ENCODE measurements at places on chromosomes 5 and 9.

GRCh38 chr9:131595696-131596429 is 50.5 kb downstream of the PRRT1B start:
- DNase-seq: no peak
- peak overlapping the region; percentile 84 for H3K27ac ChIP-seq
- peaks cover 19% of the 10 kb centered on the region for H3K4me1 ChIP-seq
- peaks cover 38% of the 10 kb centered on the region for H3K36me3 ChIP-seq
- no peaks in the 10 kb centered on the region for H3K27me3 ChIP-seq

DNA sequence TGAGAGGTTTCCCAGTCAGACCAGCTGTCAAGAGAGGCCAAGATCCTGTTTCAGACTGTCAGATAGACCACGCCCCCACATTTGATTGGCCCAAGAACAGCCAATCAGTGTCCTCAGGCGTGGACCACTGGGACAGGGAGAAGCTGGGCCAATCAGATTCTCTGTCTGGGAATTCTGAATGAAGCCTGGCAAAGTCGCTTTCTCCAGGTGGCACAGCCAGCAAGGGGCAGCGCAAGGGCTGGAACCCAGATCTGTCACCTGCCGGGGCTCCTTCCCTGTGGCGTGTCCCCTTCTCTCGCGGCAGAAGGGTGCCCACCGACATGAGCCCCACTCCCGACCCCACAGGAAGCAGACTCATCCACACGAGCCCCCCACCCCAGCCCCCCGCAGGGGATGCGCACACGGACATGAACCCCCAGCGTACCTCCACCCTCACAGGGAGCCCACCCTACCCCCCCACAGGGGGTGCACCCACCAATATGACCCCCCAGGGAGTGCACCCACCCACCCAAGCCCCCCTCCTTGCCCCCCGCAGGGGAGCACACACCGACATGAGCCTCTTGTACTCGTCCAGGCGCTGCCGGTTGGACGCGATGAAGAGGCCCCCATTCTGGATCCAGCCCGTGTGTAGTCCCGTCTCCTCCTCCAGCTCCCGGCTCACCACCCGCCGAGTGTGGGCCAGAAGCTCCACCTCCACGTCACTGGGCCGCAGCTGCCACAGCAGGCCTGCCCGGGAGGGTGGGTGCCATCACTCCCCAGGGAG is 6.1 kb downstream of the SARDH start:
- peaks cover 36% of the 10 kb centered on the region for H3K4me1 ChIP-seq
- no peak overlapping the region for H3K4me3 ChIP-seq
- DNase-seq: no peak
- H3K36me3 ChIP-seq: no peaks in the 10 kb centered on the region
- peaks cover 29% of the 10 kb centered on the region for H3K27me3 ChIP-seq

- H3K36me3 ChIP-seq: peaks cover 15% of the 10 kb centered on the region
- H3K27ac ChIP-seq: peak overlapping the region; percentile 98
- DNase-seq: peak; percentile 4
- H3K4me3 ChIP-seq: peak overlapping the region; percentile 83
- H3K27me3 ChIP-seq: no peaks in the 10 kb centered on the region
- H3K4me1 ChIP-seq: peaks cover 29% of the 10 kb centered on the region
Observed at GRCh38 chr5:159208514-159209437, 577 bp downstream of the RNF145 start.

- H3K27me3 ChIP-seq: peaks cover 6% of the 10 kb centered on the region
- no peak overlapping the region for H3K4me3 ChIP-seq
- H3K4me1 ChIP-seq: no peaks in the 10 kb centered on the region
Observed at GRCh38 chr9:135689011-135689410, 10.3 kb downstream of the SOHLH1 start.

GRCh38 chr5:133846478-133847226 is 121.8 kb downstream of the C5orf15 start:
- H3K4me3 ChIP-seq: peak overlapping the region; percentile 37
- no peaks in the 10 kb centered on the region for H3K27me3 ChIP-seq
- peak overlapping the region; percentile 87 for H3K27ac ChIP-seq
- peaks cover 2% of the 10 kb centered on the region for H3K36me3 ChIP-seq
- H3K4me1 ChIP-seq: peaks cover 57% of the 10 kb centered on the region

DNA sequence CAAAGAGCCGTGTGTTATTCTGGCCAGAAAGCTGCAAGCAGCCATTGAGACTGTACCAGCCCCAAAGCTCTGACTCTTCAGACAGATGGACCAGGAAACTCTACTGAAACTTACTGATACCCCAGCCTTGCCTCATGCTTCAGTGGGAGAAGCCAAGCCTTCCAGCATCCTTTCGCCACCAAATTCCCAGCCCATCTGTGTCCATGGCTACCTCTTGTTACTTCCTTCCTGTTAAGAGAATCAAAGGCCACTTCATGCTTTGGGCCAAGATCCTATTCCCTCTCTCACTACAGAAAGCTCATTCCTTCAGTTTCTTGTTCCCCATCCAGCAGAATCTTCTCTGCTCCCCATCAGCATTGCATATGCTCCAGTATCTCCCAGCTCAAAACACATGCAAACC is 46.9 kb upstream of the FREM1 start:
- no peak for DNase-seq
- no peaks in the 10 kb centered on the region for H3K27me3 ChIP-seq
- H3K4me1 ChIP-seq: no peaks in the 10 kb centered on the region
- H3K27ac ChIP-seq: no peak overlapping the region
- H3K4me3 ChIP-seq: no peak overlapping the region

- peaks cover 22% of the 10 kb centered on the region for H3K4me1 ChIP-seq
- H3K27ac ChIP-seq: no peak overlapping the region
- peak; percentile 11 for DNase-seq
- peaks cover 40% of the 10 kb centered on the region for H3K36me3 ChIP-seq
- H3K4me3 ChIP-seq: no peak overlapping the region
- H3K27me3 ChIP-seq: no peaks in the 10 kb centered on the region
Observed at GRCh38 chr5:7878381-7878873, 9.5 kb downstream of the MTRR start.

DNA sequence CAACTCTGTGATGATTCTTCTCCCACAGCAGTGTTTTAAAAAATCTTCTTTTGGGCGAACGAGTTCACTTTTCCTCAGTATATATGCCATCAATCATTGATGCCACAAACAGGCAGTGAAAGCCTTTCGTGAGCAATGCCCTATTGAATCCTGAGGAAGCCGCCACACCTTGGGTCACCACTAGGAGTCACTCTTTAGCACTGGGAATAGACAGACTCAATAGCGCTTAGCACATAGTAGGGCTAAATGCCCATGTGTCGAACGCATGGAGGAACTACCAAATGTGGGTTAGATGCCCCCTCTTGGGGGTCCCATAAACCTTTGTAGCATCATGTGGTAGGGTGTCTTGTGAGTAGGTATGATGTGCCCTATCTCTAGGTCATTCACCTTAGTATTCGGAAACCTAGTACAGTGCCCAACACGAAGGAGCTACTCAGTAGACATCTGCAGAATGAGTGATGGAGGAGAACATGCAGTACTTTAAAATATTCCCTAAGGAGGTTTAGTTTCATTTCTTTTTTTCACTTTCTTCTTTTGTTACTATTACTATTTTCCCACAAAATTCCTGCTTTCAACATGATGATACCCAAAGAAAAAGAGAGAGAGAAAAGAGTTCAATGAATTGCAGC is 603.7 kb downstream of the BNC2 start:
- H3K36me3 ChIP-seq: no peaks in the 10 kb centered on the region
- H3K27ac ChIP-seq: no peak overlapping the region
- H3K27me3 ChIP-seq: peaks cover 5% of the 10 kb centered on the region
- no peak for DNase-seq
- no peak overlapping the region for H3K4me3 ChIP-seq

DNA sequence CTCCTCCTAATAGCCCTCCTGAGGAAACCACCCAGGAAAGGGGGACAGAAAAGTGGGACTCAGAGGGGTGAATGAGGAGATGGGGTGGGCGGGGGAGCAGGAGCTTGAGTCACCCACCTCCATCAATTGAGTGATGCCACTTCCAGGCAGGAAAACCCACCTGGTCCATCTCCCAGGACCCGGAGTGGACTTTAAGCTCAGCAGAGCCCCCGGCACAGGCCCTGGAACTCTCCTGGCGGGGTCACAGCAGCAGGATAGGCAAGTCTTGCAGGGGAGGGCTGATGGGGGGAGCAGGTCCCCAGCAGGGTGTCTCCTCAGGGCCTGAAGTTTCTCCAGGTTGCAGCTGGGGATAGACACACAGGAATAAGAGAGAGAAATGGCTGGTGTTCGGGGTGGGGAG is 40.8 kb downstream of the LHX2 start:
- no peak overlapping the region for H3K27ac ChIP-seq
- no peaks in the 10 kb centered on the region for H3K4me1 ChIP-seq
- H3K4me3 ChIP-seq: no peak overlapping the region
- DNase-seq: no peak
- H3K27me3 ChIP-seq: peaks cover 75% of the 10 kb centered on the region
- no peaks in the 10 kb centered on the region for H3K36me3 ChIP-seq

GRCh38 chr5:103259705-103260355 is 1.3 kb downstream of the MACIR start:
- peak overlapping the region; percentile 91 for H3K27ac ChIP-seq
- DNase-seq: no peak
- no peaks in the 10 kb centered on the region for H3K36me3 ChIP-seq
- peak overlapping the region; percentile 93 for H3K4me3 ChIP-seq
- H3K27me3 ChIP-seq: peaks cover 15% of the 10 kb centered on the region

GRCh38 chr5:28914297-28914696 is 1875.9 kb upstream of the CDH9 start:
- H3K4me3 ChIP-seq: no peak overlapping the region
- H3K27ac ChIP-seq: no peak overlapping the region
- H3K4me1 ChIP-seq: no peaks in the 10 kb centered on the region
- DNase-seq: no peak

- H3K27me3 ChIP-seq: peaks cover 28% of the 10 kb centered on the region
- no peak overlapping the region for H3K27ac ChIP-seq
- DNase-seq: no peak
- no peak overlapping the region for H3K4me3 ChIP-seq
Observed at GRCh38 chr9:129602598-129603415, 18.1 kb downstream of the C9orf50 start.

DNA sequence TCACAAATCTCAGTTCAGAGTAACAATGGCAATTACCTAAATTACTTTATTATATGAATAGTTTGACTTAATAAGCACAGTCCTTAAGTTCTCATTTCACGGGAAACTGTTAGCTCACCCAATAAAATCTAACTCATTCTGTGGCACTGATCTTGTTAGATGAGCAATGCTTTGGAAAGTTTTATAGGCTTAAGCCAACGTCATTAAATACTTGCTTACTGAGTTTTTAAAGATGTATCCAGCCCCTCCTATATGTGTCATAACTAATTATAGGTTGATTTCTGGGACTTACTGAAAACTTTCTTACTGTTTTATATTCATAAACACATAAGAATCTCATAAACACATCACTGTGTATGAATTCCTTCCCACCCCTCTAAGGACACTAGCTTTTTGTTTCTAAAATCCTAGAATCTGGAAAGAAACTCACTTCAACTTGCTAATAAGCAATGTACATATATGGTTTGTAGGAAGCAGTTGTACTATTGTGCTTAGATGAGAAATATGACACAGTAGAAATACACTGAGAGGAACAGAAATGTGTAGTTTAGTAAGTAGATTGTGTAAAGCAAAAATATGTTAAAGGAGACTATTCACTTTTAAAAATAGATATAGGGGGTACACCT is 14.1 kb upstream of the MARCOL start:
- no peaks in the 10 kb centered on the region for H3K36me3 ChIP-seq
- H3K4me3 ChIP-seq: no peak overlapping the region
- H3K27me3 ChIP-seq: peaks cover 6% of the 10 kb centered on the region
- H3K27ac ChIP-seq: no peak overlapping the region
- no peak for DNase-seq

GRCh38 chr9:125971050-125971449 is 223.9 kb downstream of the PBX3 start:
- H3K4me1 ChIP-seq: peaks cover 21% of the 10 kb centered on the region
- H3K36me3 ChIP-seq: peaks cover 27% of the 10 kb centered on the region
- peaks cover 4% of the 10 kb centered on the region for H3K27me3 ChIP-seq
- no peak for DNase-seq
- no peak overlapping the region for H3K27ac ChIP-seq
- no peak overlapping the region for H3K4me3 ChIP-seq

- H3K27me3 ChIP-seq: peaks cover 16% of the 10 kb centered on the region
- no peaks in the 10 kb centered on the region for H3K4me1 ChIP-seq
- no peak overlapping the region for H3K27ac ChIP-seq
- DNase-seq: no peak
Observed at GRCh38 chr9:136955943-136956335, 3.9 kb downstream of the LCN12 start.

- H3K36me3 ChIP-seq: no peaks in the 10 kb centered on the region
- H3K4me3 ChIP-seq: no peak overlapping the region
- H3K27ac ChIP-seq: no peak overlapping the region
- peaks cover 19% of the 10 kb centered on the region for H3K27me3 ChIP-seq
Observed at GRCh38 chr9:98532147-98532546, 176.6 kb downstream of the GABBR2 start.

GRCh38 chr5:139287890-139288635 is 5.5 kb upstream of the MATR3 start:
- peaks cover 11% of the 10 kb centered on the region for H3K4me1 ChIP-seq
- H3K4me3 ChIP-seq: no peak overlapping the region
- no peak for DNase-seq
- no peaks in the 10 kb centered on the region for H3K27me3 ChIP-seq
- H3K36me3 ChIP-seq: peaks cover 54% of the 10 kb centered on the region

DNA sequence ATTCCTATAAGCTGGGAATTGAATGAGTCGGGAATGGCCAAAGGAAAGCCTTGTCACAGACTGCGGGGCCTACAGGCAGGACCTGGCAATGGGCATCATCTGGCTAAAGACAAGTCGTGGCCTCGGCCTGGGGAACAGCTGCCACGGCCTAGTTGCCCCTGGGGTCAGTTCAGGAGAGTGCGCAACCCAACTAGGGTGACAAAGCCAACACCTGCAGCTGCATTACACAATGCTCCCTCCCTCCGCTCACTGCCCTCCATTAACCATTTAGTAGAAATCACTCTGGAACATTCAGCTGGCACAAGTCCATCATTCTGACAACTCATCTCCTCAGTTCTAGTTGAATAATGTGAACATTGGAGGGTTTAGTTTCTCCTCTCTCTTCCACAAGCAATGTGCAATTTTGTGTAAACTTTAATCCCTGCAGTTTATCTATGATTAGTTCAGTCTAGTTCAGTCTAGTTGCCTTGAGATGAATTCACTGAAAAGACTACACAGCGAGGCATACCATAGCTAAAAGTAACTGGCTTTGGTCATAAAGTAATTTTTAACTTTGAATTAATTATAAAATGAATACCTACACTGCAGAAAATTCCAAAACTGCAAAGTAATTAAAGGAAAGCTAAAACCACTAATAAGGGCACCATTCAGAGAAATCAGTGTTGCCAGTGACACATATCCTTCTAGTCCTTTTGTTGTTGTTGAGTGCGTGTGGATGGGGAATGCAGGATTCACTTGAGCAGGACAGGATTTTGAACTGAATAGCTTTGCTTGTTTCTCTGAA is 5.1 kb downstream of the GLDC start:
- H3K36me3 ChIP-seq: peaks cover 20% of the 10 kb centered on the region
- H3K4me1 ChIP-seq: peaks cover 8% of the 10 kb centered on the region
- no peak for DNase-seq
- H3K27ac ChIP-seq: no peak overlapping the region
- peaks cover 33% of the 10 kb centered on the region for H3K27me3 ChIP-seq
- H3K4me3 ChIP-seq: no peak overlapping the region
